Cortex of kidney (tissue), 1 donor: ENCODE measurements at places on chromosomes 6 and 20.

- no peak for DNase-seq
Measured at GRCh38 chr20:64242797-64243475, 12.6 kb upstream of the PCMTD2 start.

DNA sequence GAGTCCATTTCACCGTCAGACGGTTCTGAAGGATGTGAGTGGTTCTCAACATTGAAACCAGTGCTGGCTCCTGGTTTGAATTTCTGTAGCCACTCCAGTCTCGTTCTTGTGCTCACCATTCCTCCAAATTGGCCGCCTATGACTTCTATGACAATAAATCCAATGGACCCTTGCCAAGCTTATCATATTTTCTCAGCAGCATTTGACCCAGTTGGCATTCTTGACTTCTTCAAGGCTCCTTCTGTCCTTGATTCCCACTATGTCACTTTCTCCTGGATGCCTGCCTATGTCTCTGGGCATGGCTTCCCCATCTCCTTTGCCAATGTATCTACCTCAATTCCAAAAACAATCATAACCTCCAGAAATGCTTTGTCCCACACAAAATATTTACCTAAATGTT lies 756.0 kb upstream of the NRSN1 start:
- no peak for DNase-seq

- DNase-seq: no peak
Measured at GRCh38 chr6:89853068-89853467, 23.4 kb downstream of the CASP8AP2 start.

- no peak for DNase-seq
Measured at GRCh38 chr6:134031696-134032255, 20.6 kb downstream of the SLC2A12 start.

DNA sequence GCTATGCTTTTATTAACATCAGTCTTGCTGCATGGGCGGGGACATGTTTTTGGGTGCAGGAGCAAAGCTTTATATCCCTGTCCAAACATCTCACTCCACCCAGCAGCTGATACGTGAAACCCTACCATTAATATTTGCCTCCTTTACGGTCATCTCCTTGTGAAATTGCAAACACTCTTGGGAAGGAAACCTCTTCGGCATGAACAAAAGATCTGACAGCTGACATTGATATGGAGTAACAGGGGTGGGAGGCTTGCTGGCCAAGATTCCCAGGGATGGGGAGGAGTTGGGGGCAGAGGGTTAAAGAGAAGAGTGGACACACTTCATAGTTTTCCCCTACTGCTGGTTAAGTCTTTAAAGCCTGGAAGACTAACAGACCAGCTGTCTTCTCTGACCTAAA lies 22.2 kb upstream of the VEGFA start:
- no peak for DNase-seq

- DNase-seq: no peak
Measured at GRCh38 chr6:1062786-1063545, 248.9 kb upstream of the FOXQ1 start.

GRCh38 chr6:12203001-12203400 lies 87.2 kb upstream of the EDN1 start:
- no peak for DNase-seq

- no peak for DNase-seq
Measured at GRCh38 chr6:27890445-27891319, 21.5 kb downstream of the OR2B2 start.

DNA sequence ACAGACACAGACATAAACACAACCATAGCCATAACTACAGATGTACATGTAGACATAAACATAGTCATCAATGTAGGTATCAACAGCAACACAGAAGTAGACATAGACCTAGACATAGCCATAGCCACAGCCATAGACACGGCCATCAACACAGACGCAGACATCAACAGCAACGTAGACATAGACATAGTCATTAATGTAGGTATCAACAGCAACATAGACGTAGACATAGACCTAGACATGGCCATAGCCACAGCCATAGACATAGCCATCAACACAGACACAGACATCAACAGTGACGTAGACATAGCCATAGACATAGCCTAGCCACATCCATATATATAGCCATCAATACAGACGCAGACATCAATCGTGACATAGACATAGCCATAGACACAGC lies 258.3 kb upstream of the FOXQ1 start:
- DNase-seq: no peak

DNA sequence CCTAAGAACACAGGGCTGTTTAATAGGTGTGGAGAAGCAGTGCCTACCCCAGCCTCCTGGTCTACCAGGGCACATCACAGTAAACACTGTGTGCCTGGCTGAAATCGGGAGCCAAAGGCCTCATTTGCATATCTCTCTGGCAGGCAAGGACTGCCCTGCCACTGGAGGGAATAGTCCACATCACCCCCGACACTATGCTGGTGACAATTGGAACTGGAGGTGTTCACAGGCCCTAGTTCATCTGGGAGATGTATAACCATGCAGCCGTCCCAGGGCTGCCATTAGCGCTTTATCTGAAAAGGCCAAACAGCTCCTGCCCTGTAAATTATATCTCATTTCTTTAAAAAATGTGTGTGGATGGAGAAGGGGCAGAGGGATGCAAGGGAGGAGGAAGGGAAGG lies 150.3 kb downstream of the LINC00237 start:
- no peak for DNase-seq

- no peak for DNase-seq
Measured at GRCh38 chr6:93196406-93196970, 222.9 kb downstream of the EPHA7 start.

DNA sequence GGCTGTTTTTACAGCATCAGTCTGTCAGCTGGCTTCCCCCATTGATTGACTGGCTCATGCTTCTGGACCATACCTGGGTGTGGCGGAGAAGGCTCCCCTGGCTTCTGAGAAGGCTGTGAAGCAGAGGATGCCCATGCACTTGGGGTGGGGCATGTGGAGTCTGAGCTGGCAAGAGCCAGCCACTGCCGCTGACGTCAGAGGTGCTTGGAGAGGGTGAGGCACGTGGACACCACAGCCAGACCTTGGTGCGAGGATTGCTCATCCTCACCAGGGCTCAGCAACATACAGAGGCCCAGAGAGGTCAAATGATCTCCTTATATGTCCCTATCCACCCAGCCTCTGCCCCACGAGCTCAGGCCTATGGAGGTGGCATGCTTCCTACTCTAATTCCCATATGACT lies 211.2 kb upstream of the PMEPA1 start:
- DNase-seq: no peak

DNA sequence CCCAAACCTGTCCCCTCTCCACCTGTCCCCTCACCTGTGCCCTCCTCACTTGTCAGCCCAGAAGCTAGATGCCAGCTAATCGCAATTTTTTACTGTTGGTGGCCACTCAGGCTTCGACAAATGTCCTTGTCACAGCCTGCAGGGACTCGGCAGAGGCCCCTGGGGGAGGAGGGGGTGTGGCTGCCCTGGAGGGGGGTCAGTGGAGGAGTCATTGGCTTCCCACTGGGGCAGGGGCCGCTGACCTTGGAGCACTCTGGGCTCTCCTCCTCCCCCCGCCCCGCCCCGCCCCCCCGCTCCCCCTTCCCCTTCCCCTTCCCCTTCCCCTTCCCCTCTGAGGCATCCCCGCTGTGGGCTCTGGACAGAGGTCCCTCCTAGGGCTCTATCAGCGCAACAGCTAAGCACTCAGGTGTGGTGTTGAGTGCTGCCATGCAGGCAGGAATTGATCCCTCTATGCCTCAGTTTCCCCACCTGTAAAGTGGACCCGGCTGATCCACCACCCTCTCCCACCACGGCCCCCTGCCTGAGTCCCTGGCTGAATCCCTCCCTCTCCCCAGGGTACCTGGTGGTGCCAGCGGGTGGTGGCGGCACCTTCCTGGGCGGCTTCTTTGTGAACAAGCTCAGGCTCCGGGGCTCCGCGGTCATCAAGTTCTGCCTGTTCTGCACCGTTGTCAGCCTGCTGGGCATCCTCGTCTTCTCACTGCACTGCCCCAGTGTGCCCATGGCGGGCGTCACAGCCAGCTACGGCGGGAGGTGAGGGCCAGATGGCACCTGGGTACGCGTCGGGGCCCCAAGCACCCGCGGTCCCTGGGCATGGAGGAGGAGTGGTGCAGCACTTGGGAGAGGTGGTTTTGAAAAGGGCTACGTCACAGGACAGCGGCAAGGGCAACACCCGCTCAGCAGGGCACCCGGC lies 23.8 kb downstream of the SLCO4A1 start:
- no peak for DNase-seq

GRCh38 chr20:4585104-4585753 lies 136.5 kb upstream of the PRND start:
- no peak for DNase-seq

- DNase-seq: no peak
Measured at GRCh38 chr6:113802779-113803178, 54.4 kb upstream of the MARCKS start.

DNA sequence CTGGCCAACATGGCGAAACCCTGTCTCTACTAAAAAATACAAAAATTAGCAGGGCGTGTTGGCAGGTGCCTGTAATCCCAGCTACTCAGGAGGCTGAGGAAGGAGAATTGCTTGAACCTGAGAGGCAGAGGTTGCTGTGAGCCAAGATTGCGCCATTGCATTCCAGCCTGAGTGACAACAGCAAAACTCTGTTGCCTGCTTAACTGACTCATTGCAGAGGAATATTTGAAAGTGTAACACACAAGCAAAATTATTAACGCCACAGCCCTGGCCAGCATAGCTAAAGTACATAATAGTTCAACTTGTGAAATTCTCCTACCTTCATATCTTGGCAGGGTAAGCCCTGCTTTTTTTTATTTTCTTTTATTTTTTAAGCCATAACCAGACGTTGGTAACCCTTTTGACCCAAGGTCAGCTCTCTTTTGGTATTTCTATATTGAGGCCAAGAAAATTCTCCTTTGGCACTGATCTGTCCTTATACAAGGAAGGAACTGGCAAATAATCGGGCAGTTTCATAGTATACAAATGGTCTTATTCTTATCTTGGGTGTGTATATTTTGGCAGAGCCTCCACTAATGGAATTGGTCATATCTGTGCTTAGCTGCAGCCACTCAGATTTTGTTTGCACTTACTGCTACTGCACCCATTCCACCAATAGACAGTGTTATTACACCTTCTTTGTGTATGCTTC lies 4.0 kb upstream of the ADGRF5 start:
- no peak for DNase-seq

DNA sequence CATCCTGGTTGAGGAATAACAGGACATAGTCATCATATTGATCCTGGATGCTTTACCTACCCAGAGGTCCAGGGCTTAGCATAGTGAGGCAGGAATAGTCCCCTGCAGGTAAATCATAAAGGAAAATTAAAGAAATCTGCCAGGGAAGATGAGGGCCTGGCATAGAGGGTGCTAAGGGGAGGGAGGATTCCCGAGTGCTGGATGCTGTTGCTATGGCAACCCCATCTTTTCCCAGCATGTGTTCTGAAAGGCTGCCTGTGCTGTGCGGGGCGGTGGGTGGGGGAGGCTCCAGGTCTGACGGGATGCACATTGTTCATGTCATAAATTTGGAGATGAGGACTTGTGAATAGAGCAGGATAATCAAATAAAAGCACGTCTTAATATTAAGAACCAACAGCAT lies 212.6 kb upstream of the PCSK2 start:
- no peak for DNase-seq
